ENCODE measurements at places on chromosomes 16 and 17.

DNA sequence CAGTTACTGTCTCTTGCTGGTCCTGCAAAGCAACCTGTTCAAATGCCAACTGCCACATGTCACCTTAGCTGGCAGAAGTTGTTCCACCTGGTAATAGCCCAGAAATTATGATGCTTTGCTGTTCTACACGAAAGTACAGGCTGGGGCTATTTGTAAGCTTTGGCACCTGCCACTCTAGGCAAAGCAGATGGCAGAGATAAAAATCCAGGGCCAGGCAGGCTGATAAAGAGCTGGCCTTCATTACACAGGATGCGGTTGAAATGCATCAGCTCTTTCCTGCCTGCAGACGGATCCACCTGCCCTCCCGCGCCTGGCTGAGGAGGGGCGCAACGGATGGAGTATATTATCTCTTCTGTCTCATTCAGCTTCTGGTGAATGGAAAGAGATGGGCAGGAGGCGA is 29.3 kb upstream of the KDM8 start:
- DNase-seq: peak; percentile 39

DNA sequence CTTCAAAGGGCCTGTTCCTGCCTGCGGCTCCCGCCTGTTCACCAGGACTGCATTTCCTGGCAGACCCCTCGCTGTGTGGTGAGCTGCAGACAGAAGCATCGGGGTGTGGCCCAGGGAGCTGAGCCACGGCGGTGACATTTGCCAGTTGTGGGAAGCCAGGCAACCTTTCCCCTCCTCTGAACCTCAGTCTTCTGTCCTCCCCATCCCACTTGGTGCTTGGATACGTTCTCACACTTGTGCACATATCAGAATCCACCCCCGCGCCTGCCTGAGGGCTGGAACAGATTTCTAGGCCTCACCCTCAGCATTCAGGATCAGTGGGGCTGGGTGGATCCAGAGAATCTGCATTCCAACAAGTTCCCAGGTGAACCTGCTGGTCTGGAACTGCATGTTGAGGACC is 63.5 kb downstream of the CRISPLD2 start:
- no peak for DNase-seq

DNA sequence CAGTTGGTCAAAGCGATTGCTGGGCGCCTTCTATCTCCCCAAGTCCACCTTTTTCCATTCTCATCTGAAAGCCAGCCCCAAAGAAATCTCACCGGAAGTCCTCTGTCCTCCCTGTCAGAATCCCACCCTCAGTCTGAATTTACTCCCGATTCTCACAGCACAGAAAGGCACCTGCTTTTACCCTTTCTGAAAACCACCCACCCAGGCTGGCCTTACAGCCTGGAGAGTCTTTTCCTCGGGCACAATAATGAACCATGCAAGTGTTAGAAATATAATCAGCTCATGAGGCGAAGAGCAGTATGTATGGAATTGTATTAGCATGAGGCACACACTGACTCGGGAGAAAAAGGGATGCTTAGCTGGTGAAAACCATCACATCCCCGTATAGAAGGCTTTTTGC is 1.2 kb upstream of the ZFHX3 start:
- DNase-seq: no peak

DNA sequence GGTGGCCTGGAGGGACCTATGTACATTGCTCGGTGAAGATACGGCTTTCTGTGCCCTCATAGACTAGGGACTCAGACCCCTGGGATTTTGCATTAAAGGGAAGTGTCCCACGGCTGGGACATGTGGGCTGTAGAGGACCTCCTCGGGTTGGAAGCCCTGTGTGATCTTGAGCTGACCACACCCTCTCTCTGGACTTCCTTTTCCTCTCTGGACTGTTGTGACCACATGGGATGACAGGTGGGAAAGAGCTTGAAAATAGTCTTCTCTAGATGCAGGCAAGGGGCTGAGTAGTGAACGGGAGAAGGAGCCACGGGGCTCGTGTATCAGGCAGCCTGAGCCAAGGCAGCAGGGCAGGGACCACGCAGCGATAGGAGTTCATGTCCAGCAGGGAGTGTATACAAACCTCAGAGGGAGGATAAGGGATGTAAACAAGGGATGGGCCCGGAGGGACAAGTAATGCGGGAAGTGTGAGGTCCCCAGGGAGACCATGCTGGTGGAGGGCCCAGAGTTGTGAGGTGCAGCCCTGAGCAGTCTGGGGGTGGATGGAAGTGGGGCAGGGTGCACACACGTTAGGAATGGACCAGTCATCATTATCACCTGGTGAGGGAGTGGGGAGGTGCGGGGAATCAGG is 4.5 kb upstream of the SLC4A1 start:
- DNase-seq: no peak

GRCh38 chr17:20116683-20117309 is 107.6 kb downstream of the SPECC1 start:
- DNase-seq: peak; percentile 77

DNA sequence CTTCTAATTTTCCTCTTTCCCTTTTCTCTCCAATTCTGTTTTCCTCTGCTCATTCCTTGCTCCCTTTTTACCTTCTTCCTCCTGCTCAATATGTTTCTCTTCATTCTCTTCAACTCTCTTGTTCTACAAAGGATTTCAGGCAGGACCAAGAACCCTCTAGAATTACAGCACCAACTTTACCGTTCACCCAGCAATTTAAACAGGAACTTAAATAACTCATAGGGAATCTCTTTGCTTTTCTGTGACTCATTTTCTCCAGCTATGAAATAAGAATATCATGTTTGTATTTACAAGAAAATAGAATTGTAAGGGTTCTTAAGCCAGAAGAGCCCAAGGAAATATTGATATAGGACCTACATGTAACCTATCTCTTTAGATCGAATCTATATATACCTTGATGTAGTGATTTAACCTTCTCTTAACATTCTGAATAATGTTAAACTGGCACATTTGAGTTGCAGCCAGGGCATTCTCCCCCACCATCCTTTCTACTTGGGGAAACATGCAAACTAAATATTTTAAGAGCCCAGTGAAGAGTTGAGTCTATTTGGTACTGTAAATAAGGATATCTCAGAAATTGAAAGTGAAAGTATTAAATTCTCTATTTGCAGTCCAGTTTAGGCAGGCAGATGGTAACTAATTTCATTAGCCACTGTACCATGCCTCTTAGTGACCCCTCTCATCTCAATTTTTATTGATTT is 137.0 kb downstream of the ANKFN1 start:
- DNase-seq: no peak

- peak; percentile 33 for DNase-seq
Observed at GRCh38 chr16:52929478-52930400, 123.0 kb downstream of the CHD9NB start.

GRCh38 chr17:78819402-78819801 is 21.2 kb downstream of the USP36 start:
- no peak for DNase-seq

GRCh38 chr17:11273596-11273995 is 32.6 kb downstream of the SHISA6 start:
- DNase-seq: no peak

- DNase-seq: no peak
Observed at GRCh38 chr16:6232056-6232455, 1100.6 kb upstream of the RBFOX1 start.

GRCh38 chr17:45190503-45191255 is 29.0 kb downstream of the HEXIM2 start:
- no peak for DNase-seq

- peak; percentile 16 for DNase-seq
Observed at GRCh38 chr17:72631949-72632684, 460.4 kb downstream of the SLC39A11 start.

GRCh38 chr17:57133486-57133885 is 48.4 kb downstream of the AKAP1 start:
- DNase-seq: no peak

- DNase-seq: no peak
Observed at GRCh38 chr16:30876867-30877266, 17.0 kb downstream of the BCL7C start.

- DNase-seq: no peak
Observed at GRCh38 chr17:5780476-5780875, 196.2 kb upstream of the NLRP1 start.

DNA sequence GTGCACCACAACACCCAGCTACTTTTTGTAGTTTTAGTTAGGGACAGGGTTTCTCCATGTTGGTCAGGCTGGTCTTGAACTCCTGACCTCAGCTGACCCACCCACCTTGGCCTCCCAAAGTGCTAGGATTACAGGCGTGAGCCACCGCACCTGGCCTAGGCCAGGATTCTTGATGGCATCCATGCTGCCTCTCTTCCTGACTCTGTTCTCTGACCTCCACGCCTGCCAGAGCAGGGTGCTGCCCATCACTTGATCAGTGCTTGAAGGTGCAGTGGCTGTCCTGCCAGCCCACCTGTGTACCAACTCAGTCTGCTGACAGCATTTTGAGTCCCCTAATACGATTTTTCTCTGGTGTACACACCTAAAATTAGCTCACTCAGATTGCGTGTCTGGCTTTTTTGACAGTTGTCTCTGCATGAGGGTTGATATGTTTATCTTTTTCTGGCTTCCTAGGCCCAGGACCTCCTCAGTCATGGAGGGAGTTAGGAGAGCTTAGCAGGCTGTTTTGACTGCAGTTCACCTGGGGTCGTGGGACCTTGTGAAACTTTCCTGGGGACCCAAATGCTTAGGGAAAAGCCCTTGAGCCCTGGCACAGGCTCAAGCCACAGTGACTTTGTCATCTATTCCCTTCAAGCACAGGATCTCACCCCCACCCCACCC is 5.9 kb downstream of the HAS3 start:
- no peak for DNase-seq

DNA sequence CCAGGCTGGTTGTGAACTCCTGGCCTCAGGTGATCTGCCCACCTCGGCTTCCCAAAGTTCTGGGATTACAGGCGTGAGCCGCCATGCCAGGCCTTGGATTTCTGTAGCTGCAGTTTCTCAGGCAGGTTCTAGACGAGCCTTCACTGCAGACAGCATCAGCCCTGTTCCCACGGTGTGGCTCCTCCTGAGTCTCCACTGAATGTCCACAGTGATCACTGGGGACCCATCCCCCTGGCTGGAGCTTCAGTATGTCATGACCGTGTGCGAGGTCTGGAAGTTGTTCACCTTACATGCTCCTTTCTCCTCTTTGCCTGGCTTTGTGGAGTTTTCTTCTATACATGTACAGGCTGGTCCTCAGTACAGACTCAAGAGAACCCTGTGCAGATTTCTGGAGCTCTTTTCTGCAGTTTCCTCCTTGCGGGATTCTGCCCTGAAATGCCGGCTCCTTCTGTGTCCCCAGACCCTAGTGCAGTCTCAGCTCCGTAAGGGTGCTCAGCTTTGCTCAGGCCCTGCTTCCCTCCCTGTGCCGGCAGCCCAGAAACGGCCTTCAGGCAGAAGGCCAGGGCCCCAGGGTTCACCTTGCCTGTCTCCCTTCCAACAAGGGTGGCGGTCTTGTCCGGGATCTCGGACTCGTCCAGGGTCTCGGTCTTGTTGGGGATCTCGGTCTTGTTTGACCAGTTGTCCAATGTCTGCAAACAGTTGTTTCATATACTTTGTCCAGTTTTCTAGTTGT is 14.3 kb upstream of the FASN start:
- DNase-seq: no peak

DNA sequence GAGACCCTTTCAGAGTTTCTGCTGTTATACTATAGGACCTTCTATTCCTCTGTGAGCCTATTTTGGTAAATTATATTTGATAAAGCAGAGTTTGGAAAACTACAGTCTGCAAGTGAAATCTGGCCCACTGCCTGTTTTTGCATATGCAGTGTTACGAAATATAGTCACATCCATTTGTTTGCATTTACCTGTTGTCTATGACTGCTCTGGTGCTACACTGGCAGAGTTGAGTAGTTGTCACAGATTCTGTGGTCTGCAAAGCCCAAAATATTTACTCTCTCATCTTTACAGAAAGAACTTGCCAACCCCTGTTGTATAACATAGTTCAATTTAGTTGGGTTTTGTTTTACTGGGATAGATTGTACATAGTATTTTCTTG is 42.3 kb downstream of the TNRC6A start:
- DNase-seq: no peak

- no peak for DNase-seq
Observed at GRCh38 chr16:88731699-88732098, 25.4 kb downstream of the CTU2 start.

GRCh38 chr17:51427323-51427811 is 167.0 kb downstream of the UTP18 start:
- DNase-seq: peak; percentile 32

DNA sequence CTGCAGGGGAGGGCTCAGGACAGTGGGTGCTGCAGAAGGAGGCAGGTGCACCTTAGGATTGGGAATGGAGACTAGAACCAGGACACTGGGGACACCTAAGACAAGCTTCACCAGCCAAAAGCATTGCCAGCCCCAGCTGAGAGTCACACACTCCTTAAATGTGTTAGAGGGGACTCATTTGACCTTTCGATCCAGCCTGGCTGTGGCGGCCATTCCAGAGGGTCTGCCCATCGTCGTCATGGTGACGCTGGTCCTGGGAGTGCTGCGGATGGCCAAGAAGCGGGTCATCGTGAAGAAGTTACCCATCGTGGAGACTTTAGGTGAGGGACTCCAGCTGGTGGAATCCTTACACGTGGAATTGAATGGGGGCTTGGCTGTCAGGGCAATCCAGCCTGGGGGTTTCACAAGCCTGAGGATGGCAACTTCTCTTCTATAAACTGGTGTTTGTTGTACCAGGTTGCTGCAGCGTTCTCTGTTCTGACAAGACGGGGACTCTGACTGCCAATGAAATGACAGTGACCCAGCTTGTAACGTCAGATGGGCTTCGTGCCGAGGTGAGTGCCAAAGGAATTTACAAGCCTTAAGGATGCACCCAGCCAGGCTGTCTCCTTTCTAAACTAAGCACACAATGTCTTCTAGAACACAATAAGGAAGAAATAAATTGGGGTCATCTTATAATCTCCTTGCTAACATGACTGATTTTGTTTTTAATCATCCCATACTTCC is 65.3 kb downstream of the MEAK7 start:
- DNase-seq: no peak

DNA sequence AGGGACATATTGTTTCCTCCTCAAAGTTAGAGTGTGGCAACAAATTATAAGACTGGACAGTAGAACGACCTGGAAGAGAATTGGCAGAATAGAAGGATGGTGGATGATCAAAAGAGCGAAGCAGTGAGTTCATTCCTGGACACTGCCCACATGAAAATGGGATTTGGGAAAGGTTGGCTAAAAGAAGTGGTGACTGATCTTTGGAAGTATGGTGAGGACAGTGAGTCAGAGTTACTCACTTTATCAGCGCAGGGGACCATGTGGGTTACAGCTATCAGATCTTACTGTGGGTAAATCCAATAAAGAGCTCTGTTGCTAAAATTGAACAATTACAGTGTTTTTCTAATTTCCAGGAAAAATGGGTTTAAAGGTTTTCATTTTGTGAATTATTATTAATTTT is 2.7 kb upstream of the TANC2 start:
- DNase-seq: no peak

DNA sequence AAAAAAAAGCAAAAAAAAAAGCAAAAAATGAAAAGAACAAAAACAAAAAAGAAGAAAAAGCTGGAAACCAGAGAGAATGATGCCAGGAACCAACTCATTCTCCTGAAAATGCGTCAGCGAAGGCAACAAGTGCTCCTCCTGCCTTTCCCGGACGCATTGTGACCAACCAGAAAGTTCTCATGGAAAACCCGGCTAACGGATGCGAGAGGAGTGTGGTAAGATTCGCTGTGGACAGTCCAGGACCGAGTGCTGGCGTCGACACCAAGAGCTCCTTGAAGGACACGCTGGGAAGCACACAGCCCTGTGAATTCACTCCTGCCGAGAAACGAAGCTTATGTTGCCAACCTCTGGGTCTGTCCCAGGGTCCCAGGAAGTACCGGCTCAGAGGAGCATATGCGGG is 43.4 kb downstream of the METRNL start:
- no peak for DNase-seq
